Activated CD8-positive, alpha-beta T cell treated with anti-CD3 and anti-CD28 coated beads, Interleukin-2, amount 10 ng/mL, durations not matched to agents 7 days and 5 days (primary cell): ENCODE measurements at places on chromosomes 6 and 20. TPM values are rescaled to one million over a fixed set of nuclear protein-coding genes. Genes with fewer than 3 reads are reported as not detected.

DNA sequence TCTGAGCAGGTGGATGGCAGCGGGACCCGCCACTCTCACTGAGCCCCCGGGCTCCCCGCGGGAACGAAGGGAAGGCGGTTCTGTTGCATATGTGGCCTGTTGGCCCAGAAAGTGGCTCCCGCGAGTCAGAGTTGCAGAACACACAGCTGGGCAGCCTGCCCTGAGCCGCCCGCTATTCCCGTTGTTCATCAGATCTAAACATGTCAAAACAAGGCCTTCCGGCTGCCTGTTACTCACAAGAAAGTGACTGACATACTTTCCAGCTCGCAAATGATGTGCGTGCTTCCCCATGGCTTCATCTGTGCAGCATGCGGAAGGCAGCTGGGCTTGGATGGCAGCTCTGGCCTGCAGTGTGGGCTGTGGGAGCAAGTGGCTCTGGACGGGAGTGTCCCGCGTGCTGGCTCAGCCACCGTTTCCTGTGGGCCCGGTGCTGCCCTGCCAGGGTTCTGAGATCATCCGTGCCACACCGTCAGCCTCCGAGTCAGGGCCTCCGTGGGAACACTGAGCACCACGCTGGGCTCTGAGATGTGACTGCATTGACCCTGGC, 227.3 kb downstream of the ERMARD start:
- H3K4me1 ChIP-seq, result no peaks in the 10 kb centered on the region
- no peak overlapping the region for H3K27ac ChIP-seq
- H3K27me3 ChIP-seq, result peaks cover 1% of the 10 kb centered on the region
- H3K36me3 ChIP-seq, result no peaks in the 10 kb centered on the region
- no peak overlapping the region for H3K4me3 ChIP-seq
- no peak for DNase-seq

DNA sequence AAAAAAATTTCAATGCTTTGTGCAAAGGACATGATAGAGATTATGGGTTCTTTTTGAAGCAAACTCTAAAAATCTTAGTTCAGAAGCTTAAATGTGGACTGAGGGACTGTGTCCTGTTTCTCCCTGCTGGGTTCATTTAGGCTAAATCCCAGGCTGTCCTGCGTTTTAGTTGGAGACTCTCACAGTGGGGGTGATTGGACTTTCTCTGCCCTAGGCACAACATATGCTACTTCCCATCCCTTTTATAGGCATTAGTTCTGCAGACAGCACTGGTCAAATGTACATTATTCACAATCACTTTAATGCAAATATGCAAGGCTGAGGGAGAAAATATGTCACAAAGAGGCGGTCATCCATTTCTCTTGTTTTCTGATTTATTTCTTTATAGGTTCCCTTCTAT, 71.3 kb downstream of the TFAP2B start:
- no peak for DNase-seq
- H3K27me3 ChIP-seq, result no peaks in the 10 kb centered on the region
- H3K27ac ChIP-seq, result no peak overlapping the region

Gene SLC22A7
- not detected for total RNA-seq

Gene GINM1
- total RNA-seq, result 18.6 TPM

Gene NFATC2
- total RNA-seq, result 55.8 TPM

Gene TRIM10
- total RNA-seq, result not detected

Gene C6orf118
- total RNA-seq, result not detected

Gene AGPAT1
- 46.6 TPM for total RNA-seq

Gene TXLNB
- 0.37 TPM for total RNA-seq

Gene BMP2
- not detected for total RNA-seq
